ENCODE measurements at places on chromosomes 12 and 14. TPM values are rescaled to one million over a fixed set of nuclear protein-coding genes. Genes with fewer than 3 reads are reported as not detected.

The FBXL14 gene
- 9.9 TPM for polyA plus RNA-seq

The SAMD15 gene
- 12.7 TPM for polyA plus RNA-seq

The RERGL gene
- 10.5 TPM for polyA plus RNA-seq

The CLEC1A gene
- polyA plus RNA-seq = 4.3 TPM

The HOXC13 gene
- polyA plus RNA-seq = 0.05 TPM

The ERC1 gene
- 44.3 TPM for polyA plus RNA-seq

The KRT6B gene
- not detected for polyA plus RNA-seq

The RASAL1 gene
- polyA plus RNA-seq = 6.3 TPM

The PRH1 gene
- polyA plus RNA-seq = 14.6 TPM

The THTPA gene
- polyA plus RNA-seq = 19.4 TPM

The DNAAF2 gene
- polyA plus RNA-seq = 17.5 TPM

The SYT1 gene
- polyA plus RNA-seq = 21.7 TPM

The RTL1 gene
- 0.10 TPM for polyA plus RNA-seq

The CLEC1B gene
- 0.43 TPM for polyA plus RNA-seq

The TAS2R13 gene
- polyA plus RNA-seq = 0.12 TPM

Data from left kidney (tissue), 8 donors.